SK-N-SH (cell line): ENCODE measurements at places on chromosomes 6 and 20. TPM values are rescaled to one million over a fixed set of nuclear protein-coding genes. Genes with fewer than 3 reads are reported as not detected.

Gene HRH3
- 0.02 TPM in 2 replicates for polyA plus RNA-seq

Gene TNXB
- 0.48 and 0.55 TPM in 2 replicates for polyA plus RNA-seq

Gene MMUT
- 6.7 and 9.6 TPM in 2 replicates for polyA plus RNA-seq

Gene TCF21
- not detected in 2 replicates for polyA plus RNA-seq

Gene NRSN1
- polyA plus RNA-seq: 0.02 and 0.41 TPM in 2 replicates

Gene RAET1G
- 1.7 and 2.5 TPM in 2 replicates for polyA plus RNA-seq

Gene PNPLA1
- polyA plus RNA-seq: not detected in 2 replicates

Gene MUC21
- polyA plus RNA-seq: not detected in 2 replicates

Gene LY6G6D
- not detected in 2 replicates for polyA plus RNA-seq

Gene DNPH1
- polyA plus RNA-seq: 263 and 287 TPM in 2 replicates

Gene NUS1
- 8.9 and 9.1 TPM in 2 replicates for polyA plus RNA-seq

Gene COL12A1
- polyA plus RNA-seq: 0.03 and 0.10 TPM in 2 replicates

Gene METTL24
- polyA plus RNA-seq: not detected in 2 replicates

Gene BANF2
- not detected in 2 replicates for polyA plus RNA-seq

Gene JPH2
- polyA plus RNA-seq: 0.67 and 0.75 TPM in 2 replicates

Gene FAXC
- 9.0 and 9.1 TPM in 2 replicates for polyA plus RNA-seq

Gene MUCL3
- not detected in 2 replicates for polyA plus RNA-seq

Gene CFAP206
- 0.46 and 0.78 TPM in 2 replicates for polyA plus RNA-seq

Gene COL19A1
- 0.10 and 0.15 TPM in 2 replicates for polyA plus RNA-seq

Gene OVOL2
- polyA plus RNA-seq: not detected in 2 replicates

Gene TGM2
- 548 and 676 TPM in 2 replicates for polyA plus RNA-seq

Gene TNFRSF21
- 5.8 and 9.2 TPM in 2 replicates for polyA plus RNA-seq

Gene PSORS1C2
- not detected in 2 replicates for polyA plus RNA-seq

Gene ZSCAN9
- polyA plus RNA-seq: 13.7 and 23.2 TPM in 2 replicates

Gene SRSF12
- polyA plus RNA-seq: 1.1 TPM in 2 replicates

Gene PDYN
- not detected in 2 replicates for polyA plus RNA-seq

Gene MAPK13
- polyA plus RNA-seq: 1.9 and 2.3 TPM in 2 replicates

Gene HLA-E
- 90.9 and 99.7 TPM in 2 replicates for polyA plus RNA-seq

Gene ECT2L
- 0.02 TPM in 1 of 2 replicates, not detected in the other for polyA plus RNA-seq

Gene PLG
- not detected in 2 replicates for polyA plus RNA-seq

Gene NTSR1
- 3.1 and 8.2 TPM in 2 replicates for polyA plus RNA-seq

Gene SAMD3
- polyA plus RNA-seq: 15.8 and 16.0 TPM in 2 replicates

Gene MAS1
- polyA plus RNA-seq: not detected in 2 replicates

Gene FGD2
- not detected in 2 replicates for polyA plus RNA-seq

Gene MICA
- polyA plus RNA-seq: 28.8 and 32.7 TPM in 2 replicates

Gene DEFB119
- polyA plus RNA-seq: not detected in 2 replicates

Gene TUBB2B
- polyA plus RNA-seq: 161 and 162 TPM in 2 replicates

Gene AHI1
- polyA plus RNA-seq: 7.3 and 11.9 TPM in 2 replicates

Gene RIMS1
- 0.20 and 0.45 TPM in 2 replicates for polyA plus RNA-seq

Gene PI16
- polyA plus RNA-seq: 0.02 TPM in 1 of 2 replicates, not detected in the other

Gene TXLNB
- polyA plus RNA-seq: 0.12 and 0.19 TPM in 2 replicates

Gene BTNL2
- not detected in 2 replicates for polyA plus RNA-seq

Gene SLC52A3
- polyA plus RNA-seq: not detected in 2 replicates

Gene NFKBIE
- 5.8 and 6.4 TPM in 2 replicates for polyA plus RNA-seq

Gene ADGRF1
- not detected in 2 replicates for polyA plus RNA-seq

Gene SEL1L2
- 0.15 TPM in 1 of 2 replicates, not detected in the other for polyA plus RNA-seq

Gene IMPG1
- polyA plus RNA-seq: not detected in 2 replicates

Gene HEY2
- not detected in 2 replicates for polyA plus RNA-seq

Gene VSX1
- not detected in 2 replicates for polyA plus RNA-seq

Gene SOBP
- polyA plus RNA-seq: 0.21 and 0.61 TPM in 2 replicates

Gene CTAGE9
- polyA plus RNA-seq: not detected in 2 replicates

Gene LGSN
- polyA plus RNA-seq: not detected in 2 replicates

Gene WFDC6
- not detected in 2 replicates for polyA plus RNA-seq
